ENCODE measurements at places on chromosomes 5 and 9.

- no peak for DNase-seq
Observed at GRCh38 chr5:107293541-107294210, 377.1 kb downstream of the EFNA5 start.

GRCh38 chr9:129422843-129423192 lies 198.1 kb downstream of the C9orf50 start:
- DNase-seq, result no peak

- no peak for DNase-seq
Observed at GRCh38 chr9:34665067-34665380, 2.6 kb upstream of the CCL27 start.

- DNase-seq, result peak; percentile 92
Observed at GRCh38 chr5:88675708-88676636, 207.0 kb downstream of the MEF2C start.

DNA sequence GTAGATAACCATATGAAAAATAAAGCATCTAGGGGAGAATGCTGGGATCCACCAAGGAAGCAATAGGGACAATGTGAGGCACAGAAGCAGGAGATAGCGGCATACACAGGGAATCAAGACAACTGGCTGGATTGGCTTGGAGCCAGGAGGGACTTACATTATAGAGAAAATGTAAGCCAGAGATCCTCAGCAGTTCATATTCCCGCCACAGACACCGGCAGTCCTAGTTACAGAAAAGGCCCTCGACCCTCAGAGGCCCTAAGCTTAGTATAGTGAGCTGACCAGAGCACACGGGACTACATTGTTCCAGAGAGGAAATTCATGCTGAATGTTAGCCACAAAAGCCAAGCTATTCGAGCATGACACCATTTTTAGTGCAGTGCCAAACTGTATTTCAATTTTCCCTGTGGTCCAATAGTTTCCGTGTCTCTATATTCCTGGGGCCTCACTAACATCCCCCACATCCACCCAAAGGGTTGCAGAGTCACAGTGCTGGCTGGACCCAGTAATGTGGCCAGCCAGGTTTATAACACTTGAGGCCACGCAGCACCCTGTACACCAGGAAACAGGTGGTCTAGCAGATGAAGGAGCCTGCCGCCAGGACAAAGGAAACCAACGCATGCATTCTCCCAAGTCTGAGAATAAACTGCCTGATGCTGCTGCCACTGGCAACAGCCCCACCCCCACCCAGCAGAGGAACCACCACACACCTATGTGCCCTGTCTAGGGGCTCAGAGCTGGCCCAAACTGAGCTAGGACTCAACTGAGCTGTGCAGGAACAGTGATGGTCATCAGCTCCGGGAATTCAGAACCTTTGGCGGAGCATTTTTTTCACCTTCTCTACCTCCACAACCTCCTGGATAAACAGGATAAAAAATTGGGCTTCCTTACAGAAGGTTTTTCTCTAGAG lies 693.2 kb upstream of the CHD1 start:
- no peak for DNase-seq

DNA sequence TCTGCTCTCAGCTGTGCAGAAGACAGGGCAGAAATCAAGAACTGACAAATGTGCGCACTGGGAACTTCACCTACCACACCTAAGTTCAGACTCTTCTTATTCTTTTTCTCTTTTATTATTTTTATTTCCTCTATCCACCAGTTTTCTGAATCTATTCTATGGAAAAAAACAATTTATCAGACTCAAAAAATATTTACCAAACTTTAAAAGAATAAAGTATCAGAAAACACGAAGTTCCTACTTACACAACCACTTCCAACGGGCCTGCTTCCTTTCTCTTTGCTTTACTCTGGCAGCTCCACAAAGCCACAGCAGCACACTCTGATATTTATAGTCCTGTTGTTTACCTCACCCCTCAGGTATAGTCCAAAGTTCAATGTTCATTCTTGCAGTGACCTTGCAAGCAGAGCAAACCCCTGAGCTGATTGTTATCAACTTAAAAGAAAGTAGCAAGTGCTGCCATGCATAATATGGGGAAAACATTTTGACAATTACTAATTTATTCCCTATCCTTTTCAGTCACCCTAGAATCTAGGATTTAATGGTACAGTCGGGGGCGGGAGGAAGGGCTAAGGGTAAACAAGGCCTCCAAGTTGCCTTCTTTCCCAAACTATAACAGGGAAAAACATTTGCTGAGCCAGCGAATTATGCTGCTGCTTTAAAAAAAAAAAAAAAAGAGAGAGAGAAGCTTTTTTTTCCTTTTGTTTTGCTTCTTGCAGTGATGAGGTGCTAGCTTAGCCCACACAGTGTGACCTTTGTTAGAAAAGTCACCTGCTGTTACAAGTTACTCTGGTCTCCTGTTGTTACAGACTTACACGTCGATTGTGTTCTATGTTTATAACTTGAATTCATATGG lies at the start of gene SELENOP:
Gene SELENOP, minus strand, starts transcription at position 302 of the 856 bp plus-strand sequence. CDS start 3,539 bp downstream, outside the sequence.
- peak; percentile 77 for DNase-seq

DNA sequence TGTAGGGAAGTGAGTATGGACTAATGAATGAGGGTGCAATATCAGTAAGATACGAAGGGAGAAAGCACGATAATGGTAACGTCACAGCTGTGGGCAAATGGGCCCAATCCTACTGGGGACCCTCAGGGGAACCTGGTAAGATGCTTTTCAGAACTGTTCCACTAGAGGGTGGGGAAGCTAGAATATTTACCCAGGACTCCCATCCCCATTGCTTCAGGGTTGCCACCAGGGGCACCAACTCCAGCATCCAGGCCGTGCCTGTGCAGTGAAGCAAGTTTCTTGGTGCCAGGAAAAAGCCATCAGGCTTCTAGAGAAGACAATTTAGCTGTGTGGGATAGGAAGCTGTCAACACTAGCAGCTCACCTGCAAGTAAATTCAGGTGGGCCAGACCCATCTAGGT lies 409.3 kb downstream of the AGTPBP1 start:
- peak; percentile 82 for DNase-seq

- no peak for DNase-seq
Observed at GRCh38 chr9:114157516-114158176, 2.3 kb downstream of the COL27A1 start.

DNA sequence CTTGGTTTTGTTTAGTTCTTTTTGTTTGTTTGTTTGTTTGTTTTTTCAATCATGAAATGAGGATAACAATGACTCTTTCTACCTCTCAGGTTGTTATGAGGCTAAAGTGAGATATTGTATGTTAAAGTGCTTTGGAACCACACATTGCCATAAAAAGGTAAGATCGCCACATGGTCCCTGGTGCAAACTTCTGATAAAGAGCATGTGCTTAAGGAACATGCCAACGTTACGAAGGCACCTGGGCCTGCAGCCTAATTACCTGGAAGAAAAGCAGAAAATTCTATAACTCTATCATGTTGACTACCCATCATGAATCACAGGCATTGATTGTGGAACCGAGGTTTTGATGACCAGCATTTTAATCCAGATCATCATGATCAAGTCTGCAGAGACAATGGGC lies 151.8 kb downstream of the DROSHA start:
- no peak for DNase-seq

DNA sequence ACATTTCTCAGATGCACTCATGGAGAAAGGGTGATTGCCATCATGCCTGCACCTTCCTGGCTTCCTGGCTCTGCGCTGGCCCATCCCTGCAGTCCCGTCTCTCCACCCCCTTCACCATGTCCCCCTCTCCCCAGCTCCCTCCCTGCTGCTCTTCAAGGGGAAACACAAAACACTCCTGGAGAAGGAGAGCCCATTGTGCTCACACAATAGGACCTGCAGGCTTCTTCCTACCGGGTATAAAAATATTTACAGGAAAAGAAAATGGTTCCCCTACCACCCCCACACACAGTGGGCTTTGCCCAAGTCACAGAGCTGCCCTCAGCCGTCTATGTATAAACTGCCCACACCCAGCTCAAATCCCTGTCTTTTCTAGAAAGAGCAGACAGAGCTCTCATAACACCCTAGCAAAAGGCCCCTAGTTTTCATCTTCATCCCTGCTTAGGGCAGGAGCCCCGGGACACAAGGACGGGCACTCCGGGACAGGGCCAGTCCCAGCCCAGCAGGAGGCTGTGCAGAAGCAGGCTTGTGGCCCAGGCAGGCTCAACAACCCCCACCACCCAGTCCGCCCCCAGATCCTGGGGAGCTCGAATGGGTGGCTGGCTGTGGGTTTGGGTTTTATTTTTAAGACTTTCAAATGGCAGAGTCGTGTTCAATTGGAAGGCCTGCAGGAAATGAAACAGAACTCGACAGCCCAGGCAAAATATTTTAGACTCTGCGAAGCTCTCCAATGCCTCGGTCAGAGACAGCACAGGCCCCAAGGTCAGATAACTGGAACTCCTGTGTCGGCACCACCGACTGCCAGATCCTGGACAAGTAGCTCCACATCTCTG lies 77.3 kb downstream of the LRSAM1 start:
- DNase-seq, result no peak

- DNase-seq, result peak; percentile 84
Observed at GRCh38 chr5:3594510-3595005, 1.1 kb upstream of the IRX1 start.

- DNase-seq, result no peak
Observed at GRCh38 chr9:126829035-126829434, 24.2 kb downstream of the ZBTB43 start.

GRCh38 chr9:109010746-109011145 lies 2.6 kb downstream of the CTNNAL1 start:
- DNase-seq, result no peak

DNA sequence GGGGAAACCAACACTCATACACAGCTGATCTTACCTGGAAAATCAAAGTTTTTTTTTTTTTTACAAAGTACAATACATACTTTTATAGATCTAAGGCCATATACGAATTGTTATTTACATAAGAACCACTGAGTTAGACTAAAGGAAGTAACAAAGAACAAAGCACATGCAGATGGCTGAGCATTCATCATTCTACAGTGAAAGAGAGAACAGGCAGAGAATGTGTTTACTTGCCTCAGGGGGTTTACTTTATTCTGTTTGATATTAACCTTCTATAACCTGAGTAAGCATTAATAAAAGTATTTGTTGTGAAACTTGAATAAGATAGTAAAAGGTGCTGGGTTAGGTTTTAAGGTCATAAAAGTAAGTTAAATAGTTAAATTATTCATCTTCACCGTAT lies 54.7 kb downstream of the SLC38A9 start:
- DNase-seq, result no peak

DNA sequence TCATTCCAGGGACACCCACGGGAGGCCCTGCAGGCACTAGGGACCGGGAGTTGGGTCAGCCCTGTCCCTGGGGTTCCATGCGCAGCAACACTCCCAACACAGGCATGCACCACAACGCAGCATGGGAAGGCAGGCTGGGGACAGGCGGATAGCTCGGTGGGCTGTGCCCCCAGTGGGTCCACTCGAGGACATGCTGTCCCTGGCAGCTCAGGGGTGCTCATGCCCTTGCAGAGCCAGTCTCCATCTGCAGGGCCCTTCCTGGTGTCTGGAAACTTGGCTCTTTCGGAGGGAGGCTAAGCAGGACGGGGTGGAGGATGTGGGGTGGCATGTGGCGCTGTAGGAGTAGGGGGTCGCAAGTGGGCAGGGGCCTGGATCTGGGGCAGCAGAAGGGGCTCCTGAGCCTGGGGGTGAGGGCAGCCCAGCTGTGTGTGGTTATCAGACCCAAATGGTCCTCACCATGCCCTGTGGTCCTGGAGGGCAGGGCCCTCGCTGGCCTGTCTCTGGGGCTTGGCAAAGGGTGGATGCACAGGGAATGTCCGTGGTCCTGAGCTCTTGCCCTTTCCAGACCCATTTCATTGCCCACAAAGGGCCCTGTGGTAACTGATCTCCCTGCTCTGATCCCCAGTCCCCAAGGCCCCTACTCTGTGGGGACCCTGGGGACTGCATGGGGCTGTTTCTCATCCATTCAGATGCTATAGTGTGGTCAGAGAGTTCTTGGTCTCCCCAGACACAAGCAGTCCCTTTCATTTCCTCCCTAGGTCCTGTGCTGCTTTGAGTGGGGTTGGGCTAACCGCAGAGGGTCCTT lies 90.3 kb upstream of the PHYKPL start:
- DNase-seq, result peak; percentile 42

GRCh38 chr5:154430466-154430865 lies 15.3 kb upstream of the SAP30L start:
- no peak for DNase-seq

DNA sequence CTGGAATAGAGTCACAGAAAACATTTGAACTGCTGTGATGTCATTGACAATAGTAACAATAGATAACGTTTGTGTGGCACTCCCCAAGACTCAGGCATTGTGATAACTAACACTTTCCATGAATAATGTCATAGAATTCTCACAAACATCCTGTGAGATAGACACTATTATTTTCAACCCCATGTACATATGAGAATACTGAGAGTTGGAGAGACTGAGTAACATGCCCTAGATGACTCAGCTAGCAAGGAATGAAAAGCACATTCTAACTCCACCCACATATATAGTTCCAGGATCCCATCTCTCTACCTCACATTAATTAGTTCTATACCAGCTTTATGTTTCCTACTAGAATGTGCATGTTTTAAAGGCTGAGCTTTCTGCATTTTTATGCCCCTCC lies 71.4 kb downstream of the ASTN2 start:
- no peak for DNase-seq

- DNase-seq, result peak; percentile 58
Observed at GRCh38 chr5:69024241-69024651, 69.6 kb upstream of the SLC30A5 start.

- peak; percentile 65 for DNase-seq
Observed at GRCh38 chr9:129665814-129666520, 520 bp downstream of the PRRX2 start.

DNA sequence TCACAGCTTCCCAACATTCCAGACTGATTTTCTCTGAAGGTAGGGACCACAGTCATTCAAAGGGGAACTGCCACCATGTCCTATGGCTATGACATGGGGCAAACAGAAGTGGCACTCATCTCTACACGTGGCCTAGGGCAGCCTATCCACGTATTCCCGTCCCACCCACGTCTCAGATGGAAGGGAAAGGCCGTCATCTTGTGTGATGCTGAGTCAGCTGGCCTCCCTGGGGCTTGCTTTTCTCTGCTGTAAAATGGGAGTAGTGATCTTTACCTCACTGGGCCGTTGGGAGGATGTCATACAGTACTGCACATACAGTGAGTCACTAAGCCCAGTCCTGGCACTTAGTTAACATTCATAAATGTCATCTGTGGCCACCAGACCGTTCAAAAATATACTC lies 72.3 kb downstream of the RAPGEF1 start:
- DNase-seq, result no peak

GRCh38 chr9:34633166-34633565 lies 4.3 kb upstream of the ARID3C start:
- DNase-seq, result no peak

DNA sequence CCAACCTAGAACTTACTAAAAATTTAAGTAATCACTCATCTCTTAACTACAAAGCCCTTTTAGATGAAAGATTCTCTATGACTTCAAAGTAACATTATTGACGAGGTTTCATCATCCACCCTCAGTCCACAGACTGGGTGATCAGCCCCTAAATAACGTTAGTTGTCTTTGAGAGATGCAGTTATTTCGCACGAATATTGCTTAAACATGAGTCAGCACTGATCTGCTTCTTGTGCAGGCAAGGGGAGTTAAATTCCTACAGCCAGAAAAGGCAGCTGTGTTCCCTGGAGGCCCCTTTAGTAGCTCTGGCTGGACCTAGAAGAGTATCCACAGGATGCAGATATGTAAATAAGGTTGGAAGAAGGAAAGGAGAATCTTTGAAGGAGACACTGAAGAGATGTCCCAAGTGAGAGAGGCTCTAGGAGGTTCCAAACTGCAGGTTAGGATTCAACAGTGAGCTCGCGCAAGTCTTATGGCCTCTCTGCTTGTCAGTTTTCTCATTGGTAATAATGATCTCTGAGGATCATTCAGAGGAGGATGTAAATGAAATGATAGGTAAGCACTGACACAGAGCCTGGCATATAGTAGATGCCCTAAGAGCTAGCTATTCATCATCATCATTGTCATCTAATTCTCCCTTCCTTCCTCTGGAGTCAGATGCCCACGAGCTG lies 122.2 kb upstream of the MAN2A1 start:
- DNase-seq, result no peak

GRCh38 chr5:96752341-96753016 lies 55.3 kb downstream of the ERAP1 start:
- no peak for DNase-seq
